ENCODE measurements at places on chromosomes 4 and X.

DNA sequence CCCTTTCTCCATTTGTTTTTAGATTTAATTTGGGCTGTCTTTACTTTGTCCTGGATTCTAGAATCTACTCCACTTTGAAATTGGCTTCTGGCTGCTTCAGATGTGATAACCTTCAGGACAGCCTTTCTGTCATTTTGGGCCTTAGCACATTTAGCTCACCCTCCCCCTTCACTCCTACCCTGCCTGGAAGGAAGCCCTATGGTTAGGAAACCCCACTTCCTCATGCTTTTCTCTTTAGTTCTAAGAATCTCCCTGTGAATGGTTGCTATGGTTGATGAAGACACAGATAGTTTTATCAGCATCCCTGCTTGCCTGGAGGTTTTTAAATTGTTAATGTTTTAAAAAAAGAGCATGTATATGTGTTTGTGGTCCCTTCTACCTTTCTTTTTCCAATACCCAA, 100.7 kb upstream of the PTPN13 start:
- DNase-seq: no peak

GRCh38 chr4:183561905-183562304, 57.0 kb downstream of the ING2 start:
- DNase-seq: no peak

GRCh38 chrX:118593407-118593806, 97.8 kb downstream of the DOCK11 start:
- DNase-seq: no peak

GRCh38 chr4:186957952-186958555, 234.4 kb upstream of the FAT1 start:
- DNase-seq: no peak

GRCh38 chr4:173325007-173325736, 9.0 kb downstream of the HMGB2 start:
- DNase-seq: no peak

DNA sequence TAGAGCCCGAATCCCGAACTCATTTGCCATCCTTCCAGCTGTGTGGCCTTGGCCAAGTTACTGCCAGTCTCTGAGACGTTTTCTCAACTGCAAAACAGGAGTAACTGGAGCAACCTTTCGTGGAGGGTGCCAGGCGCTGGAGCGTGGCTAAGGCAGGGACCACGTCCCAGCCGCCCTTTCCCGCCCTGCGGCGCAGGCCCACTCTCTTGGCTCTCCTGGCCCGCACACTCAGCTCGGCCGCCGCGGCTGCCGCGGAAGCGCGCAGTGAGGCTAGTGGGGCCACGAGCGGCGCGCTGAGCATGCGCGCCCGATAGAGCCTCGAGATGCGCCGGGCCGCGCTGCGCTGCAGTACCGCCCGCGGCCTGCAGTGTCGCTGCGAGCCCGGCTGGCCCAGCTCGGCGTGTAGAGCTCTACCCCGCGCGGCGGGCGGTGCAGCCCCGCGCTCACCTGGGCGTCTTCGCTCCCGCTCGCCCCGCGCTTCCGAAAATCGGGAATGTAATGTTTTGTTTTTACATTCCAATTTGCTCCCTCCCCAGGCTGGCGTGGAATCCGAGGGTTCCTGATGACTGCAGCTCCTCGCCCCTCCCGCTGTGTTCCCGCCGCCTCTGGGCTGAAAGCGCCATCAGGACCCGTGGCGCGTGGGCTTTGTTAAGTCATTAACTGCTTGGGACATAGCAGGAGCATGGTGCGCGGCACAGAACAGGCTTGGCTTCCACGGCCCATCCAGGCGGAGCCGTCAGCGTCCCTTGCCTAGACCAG, 4.0 kb upstream of the ZNF518B start:
- DNase-seq: peak; percentile 53

DNA sequence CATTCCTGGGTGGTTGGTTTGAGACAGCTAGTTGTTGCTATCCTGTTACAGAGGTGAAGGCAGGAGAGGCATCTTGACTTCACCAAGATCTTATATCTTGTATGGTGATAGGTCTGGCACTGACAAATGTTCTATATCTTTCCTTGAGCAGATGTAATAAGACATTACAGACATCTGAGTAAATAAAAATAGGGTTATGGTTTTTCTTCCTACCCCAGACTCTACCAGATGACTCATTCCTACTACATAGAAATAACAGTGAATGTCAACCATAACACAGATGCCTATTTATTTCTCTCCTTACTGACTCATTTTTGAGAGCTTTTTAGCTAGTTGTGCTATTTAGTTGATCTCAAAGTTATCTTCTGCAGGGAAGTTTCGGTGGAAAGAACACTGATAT, 21.9 kb downstream of the HNRNPH2 start:
- DNase-seq: no peak

DNA sequence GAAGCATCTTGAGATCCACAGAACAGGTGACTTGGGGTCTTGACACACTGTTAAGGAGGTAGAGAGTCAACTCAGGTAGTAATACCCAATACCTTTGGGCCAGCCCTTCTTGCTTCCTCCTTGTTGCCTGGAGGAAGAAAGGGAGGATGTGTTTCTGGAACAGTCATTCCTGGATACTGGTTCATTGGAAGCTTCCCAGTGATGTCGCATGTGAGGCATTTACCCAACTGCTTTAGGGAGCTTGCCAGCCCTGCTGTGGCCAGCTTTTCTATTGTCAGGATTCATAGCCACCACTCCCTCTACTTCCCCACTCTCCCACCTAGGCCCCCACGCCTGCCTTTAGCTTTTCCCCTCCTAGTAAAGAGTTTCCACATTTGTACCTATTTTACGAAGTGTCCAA, 310.3 kb upstream of the PRPS2 start:
- DNase-seq: no peak
